ENCODE measurements at places on chromosomes 4 and X.
A peak's percentile ranks its signal among the peaks of the same experiment; 100 is the strongest.

DNA sequence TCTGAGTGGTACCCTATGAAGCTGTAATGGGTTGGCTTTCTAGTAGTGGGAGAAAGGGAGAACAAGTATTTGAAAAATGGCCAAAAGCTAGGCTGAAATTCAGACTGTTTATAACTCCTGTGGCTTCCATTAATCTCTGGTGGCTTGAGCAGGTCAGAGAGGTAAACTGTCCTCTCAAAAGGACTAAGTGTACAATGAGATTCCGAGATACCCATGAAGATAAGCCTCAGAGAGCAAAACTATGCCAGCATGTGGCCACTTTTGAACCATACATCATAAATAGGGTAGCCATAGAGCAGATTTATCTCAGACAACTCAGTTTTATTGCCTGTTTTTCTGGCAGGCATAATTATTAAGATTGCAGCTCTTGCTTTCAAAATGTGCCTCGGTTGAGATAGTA lies 89.2 kb downstream of the CHRDL1 start:
- DNase-seq, result no peak

DNA sequence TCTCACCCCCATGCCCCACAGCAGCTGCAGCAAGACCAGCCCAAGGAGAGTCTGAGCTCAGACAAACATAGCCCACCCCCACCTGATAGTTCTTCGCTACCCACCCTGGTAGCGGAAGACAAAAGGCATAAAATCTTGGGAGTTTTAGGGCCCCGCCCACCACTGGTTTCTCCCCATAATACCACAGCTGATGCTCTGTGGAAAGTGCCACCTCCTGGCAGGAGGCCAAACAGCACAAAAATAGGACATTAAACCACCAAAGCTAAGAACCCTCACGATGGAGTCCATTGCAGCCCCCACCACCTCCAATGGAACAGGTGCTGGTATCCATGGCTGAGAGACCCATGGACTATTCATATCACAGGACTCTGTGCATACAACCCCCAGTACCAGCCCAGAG lies 226.7 kb downstream of the SNCA start:
- no peak for DNase-seq

GRCh38 chrX:1190596-1191145 lies 21.8 kb downstream of the CRLF2 start:
- no peak for DNase-seq

DNA sequence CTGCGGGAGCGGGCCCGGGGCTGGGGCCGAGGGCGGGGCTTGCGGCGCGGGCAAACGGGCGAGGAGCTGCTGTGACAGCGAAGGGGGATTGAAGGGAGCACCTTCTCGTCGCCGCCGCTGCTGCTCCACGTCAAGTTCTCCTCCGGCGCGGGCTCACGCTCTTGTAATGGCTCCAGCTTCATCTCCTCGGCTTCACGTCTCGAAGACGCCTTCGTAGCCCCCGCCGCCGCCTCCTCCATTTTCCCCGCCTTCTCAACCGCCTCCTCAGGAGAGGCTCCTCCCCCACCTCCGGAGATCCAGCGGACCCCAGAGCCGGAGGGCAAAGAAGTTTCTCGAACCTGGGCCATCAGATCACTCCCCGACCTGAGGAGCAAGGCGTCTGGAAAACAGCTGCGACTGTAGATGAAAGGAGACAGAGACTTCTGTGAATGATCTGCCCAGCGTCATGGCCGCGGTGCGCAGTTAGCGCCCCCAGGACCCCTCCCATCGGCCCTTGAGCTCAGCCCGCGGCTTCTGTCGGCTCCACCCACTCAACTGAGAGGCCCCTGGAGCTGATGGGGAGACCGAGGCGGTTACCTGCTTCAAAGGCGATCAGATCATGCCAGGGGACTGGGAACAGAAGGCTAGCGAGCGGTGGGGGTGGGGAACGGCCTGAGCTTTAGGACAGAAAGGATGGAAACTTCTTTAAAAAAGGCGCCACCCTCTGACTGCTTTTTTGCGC lies 895 bp downstream of the USP51 start:
- DNase-seq, result peak; percentile 26

DNA sequence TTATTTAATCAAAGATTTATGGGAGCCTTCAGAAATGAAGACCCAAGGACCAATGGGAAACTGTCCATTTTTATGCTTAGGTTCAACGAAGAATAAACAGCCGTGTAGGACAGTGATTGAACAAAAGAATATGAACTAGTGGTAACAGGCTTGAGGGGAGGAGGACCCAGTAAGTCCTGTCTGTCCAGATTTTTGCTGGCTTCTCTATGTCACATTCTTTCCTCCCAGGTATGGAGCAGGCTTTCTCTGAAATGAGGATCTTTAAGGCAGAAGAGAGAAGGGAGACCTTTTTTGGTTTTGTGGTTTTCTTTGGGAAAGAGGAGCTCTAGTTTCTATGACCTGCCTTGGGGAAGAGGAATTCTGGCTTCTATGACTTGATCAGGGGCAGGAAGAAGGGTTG lies 74.1 kb downstream of the BANK1 start:
- no peak for DNase-seq

- no peak for DNase-seq
These were observed 5.8 kb downstream of the ANOS1 start for GRCh38 chrX:8726031-8726652.

GRCh38 chr4:6710282-6710681 lies 617 bp upstream of the MRFAP1L1 start:
- no peak for DNase-seq

Measured in hematopoietic multipotent progenitor cell treated with erythropoietin and hydrocortisone succinate and interleukin-3 and kit ligand, for 15 days (in vitro differentiated cells).